AG10803 (cell line): ENCODE measurements at places on chromosomes 3 and 15.

GRCh38 chr3:184242297-184242685 lies 6.5 kb downstream of the ALG3 start:
- no peak for DNase-seq

- DNase-seq, result peak; percentile 44
These were observed 24.8 kb downstream of the SLC28A2 start for GRCh38 chr15:45276831-45277230.

DNA sequence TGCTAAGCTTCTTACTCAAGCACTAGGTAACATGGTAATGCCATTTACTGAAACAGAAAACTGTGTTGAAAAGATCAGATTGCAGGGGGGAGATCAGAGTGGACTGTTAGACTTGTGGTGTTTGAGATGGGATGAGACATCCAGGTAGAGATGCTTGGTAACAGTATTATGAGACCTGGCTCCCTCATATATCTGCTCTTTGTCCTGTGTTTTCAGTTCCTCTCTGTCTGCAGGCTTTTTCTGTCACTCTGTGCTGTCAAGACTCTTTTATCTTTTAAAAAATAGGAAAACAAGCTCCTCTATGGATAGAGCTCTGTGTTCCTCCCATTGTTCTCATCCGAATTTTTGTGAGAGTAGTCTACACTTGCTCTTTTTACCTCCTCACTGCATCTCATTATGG lies 48.1 kb downstream of the CALML4 start:
- no peak for DNase-seq

- DNase-seq, result peak; percentile 92
These were observed 27.5 kb upstream of the MASP1 start for GRCh38 chr3:187318819-187319616.

DNA sequence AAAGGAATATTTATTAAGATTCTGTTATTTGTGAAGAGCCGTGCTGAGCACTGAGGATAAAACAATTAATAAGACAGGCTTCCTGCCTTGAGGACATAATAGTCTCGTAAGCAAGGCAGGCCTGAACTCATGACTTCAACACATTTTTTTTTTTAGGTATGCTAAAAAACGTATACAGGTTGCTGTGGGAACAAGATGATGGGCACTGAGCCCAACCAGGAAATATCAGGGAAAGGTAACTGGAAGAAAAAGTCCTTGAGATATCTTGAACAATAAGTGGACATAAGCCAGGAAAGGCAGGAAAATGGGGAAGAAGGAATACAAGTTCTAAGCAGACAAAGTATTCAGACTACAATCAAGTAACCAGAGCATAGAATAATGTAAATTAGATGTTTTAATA lies 26.1 kb downstream of the CERS3 start:
- DNase-seq, result no peak

DNA sequence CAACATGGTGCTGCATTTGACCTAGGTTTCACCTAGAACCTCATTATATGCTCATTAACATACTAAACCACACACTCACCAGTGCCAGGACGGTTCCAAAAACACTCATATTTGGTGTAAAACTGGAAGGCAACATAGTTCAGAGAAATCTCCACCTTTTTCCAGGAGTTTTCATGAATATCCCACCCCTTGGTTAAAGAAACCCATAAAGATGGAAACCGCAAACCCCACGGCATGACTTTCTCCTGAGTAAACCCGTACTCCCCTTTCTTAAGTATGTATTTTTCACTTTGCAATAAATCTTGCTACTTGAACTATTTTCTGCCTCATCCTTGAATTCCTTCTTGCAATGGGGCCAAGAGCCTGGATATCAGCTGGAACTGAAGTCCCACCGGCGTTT lies 379.3 kb downstream of the MAGI1 start:
- DNase-seq, result no peak

- DNase-seq, result no peak
These were observed 57.9 kb downstream of the RASA2 start for GRCh38 chr3:141544697-141545096.
